HTR-8/SVneo (cell line): ENCODE measurements at places on chromosomes 13 and 19.

DNA sequence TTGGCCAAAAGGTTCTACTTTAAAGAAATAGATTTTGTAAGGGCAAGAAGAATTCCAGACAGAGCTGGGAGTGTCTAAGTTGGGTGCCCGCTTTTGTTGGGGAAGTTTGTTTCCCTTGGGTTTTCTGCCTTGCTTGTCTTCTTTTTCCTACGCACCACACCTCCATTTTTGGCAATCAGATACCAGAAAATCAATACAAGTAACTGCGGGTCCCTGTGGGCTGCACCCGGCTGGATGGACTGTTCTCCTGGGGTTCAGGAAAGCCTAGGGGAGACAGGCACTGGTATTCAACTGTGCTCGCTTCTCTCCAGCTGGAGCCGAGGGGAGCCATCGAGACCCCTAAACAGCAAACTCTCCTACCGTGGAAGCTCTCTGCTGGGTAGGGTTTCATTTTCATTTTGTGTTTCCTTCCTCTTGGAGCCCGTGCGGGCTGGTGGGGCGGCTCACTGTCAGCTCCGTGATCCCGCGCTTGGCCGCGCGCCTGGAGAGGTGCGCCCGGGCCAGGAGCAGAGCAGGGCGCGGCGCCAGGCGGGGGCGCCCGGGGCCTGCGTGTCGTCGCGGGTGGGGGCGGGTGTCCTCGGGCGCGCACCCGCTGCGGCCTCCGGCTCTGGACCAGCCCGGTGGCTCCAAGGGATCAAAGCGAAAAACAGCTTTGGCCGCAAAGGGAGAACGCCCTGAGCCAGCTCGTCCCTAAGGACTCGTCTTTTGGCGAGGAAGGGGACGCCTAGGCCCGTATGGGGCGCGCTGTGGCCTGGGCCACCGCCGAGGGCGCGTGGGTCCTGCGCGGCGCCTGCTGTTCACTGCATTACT, 347.2 kb downstream of the ZNF536 start:
- no peak for DNase-seq

DNA sequence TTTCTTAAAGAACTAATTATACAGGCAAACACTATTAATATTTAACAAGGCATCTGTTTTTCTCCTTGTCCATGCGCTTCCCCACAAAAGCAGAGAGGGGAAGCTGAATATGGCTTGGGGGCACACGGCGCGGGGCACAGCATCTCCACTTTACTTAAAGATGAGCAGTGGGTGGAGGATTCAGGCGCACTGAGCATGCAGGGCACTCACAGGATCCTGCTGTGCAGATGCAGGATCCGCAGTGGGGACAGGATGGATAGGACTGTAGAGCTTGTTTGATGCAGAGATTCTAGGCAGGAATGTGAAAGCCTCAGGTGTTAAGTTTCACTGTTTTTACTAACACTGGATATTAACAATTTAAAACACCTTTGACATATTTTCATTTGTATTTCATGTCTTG, 43.3 kb downstream of the ATP11A start:
- no peak for DNase-seq

DNA sequence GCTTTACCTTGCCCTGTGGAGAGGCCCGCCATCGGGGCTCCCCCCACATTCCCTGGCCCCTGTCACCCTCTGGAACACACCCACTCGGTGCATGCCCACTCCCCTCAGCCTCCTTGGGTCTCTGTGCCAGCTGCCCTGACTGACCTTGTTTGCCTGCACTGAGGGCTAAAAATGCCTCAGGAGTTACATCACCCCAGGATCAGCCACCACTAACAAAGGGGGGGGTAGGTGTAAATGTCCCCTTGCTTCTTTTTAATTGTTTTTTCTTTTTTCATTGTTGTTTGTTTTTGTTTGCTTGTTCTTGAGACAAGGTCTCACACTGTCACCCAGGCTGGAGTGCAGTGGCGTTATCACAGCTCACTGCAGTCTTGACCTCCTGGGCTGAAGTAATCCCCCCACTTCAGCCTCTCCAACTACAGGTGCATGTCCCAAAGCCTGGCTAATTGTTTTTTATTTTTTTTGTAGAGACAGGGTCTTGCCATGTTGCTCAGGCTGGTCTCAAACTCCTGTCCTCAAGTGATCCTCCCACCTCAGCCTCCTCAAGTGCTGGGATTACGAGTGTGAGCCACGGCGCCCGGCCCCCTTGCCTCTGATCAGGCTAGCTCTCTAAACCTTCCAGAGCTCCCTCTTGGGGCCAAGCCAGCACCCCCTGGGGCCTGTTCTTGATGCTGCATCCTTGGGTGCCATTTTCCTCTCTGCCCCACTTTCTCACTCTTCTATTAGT, 297.1 kb downstream of the UQCRFS1 start:
- DNase-seq, result no peak

DNA sequence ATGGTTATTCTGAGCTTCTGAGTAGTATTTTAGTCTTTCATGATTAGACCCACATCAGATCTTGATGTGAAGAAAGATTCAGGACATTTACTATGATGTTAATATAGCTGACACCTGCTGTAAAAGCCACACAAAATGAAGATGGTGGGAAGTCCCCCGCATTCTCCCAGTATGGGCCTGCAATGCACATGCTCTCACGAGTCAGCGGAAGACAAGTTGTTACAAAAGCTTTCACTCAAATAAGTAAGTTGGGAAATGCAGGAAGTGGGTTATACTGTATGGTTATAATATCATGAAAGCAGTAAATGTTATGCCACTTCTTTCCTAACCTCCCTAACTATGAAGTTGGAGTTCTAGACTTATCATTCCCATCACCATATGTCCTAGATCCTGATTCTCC, 171.9 kb downstream of the KLF5 start:
- DNase-seq, result no peak

DNA sequence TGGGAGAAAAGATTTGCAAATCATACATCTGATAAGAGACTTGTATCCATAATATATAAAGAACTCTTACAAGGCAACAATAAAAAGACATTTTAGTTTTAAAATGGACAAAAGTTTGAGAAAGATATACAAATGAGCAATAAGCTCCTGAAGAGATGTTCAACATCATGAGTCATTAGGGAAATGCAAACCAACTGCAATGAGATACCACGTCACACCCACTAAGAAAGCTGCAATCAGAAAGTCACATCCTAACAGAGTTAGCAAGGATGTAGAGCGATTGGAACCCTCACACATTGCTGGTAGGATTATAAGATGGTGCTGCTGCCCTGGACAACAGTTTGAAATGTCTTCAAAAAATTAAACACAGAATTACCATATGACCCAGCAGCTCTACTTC, 50.3 kb downstream of the GSX1 start:
- DNase-seq, result no peak

- no peak for DNase-seq
Observed at GRCh38 chr13:71448080-71448630, 418.8 kb downstream of the DACH1 start.

DNA sequence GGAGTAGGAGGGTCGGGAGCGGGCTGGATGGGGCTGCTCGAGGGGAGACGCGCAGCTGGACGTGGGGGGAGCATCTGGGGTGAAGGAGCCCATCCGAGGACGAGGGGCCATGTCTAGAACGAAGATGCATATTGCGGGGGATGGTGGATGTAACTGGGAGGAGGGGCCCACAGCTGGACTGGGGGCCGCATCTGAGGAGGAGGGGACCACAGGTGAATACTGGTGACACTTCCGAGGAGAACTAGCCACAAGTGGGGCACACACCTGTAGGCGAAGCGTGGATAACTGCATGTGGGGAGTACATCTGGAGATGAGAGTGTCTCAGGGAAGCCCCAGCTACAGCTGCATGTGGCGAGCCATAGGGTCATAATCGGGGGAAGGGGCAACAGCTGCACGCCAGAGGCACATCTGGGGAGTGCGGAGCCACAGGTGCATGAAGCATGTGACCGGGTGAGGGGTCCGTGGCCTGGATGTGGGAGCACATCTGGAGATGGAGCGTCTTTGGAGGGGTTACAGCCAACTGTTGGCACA, 402 bp downstream of the ZSWIM9 start:
- no peak for DNase-seq

- no peak for DNase-seq
Observed at GRCh38 chr13:111904166-111904565, 162.8 kb upstream of the SOX1 start.

DNA sequence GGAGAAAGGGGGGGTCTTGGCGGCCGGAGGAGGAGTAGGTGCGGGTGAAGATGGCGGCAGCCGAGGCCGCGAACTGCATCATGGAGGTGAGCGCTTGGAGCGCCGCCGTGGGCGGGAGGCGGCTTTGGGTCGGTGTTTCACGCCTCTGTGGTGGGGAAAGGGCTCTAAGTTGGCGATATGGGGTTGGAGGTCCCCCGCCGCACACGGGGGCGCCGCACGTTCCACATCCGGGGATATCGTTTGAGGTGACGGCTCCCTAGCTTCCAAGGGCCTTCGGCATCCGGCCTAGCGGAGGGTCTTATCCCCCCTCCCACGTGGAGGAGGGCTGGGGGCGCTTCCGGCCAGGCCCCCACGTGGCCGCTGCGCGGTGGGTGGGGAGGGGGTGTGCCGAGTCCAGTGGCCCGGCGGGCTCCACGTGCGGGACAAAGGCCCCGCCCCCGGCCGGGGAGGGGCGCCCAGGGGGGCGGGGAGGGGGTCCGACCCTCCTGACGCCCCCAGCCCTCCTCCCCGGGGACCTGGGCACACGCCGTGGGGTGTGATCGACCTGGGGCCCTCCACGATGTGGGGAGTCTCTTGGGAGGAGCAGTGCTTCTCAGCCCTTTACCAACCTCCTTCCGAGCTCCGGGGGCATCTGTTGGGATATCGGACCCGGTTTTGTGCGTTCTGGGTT, at the start of gene PRMT1:
TSS of gene PRMT1 (plus strand) at position 41 of the 670 bp plus-strand sequence. CDS start at position 51, 10 bp downstream.
- no peak for DNase-seq

- no peak for DNase-seq
Observed at GRCh38 chr13:86409466-86410241, 610.4 kb upstream of the SLITRK6 start.

- no peak for DNase-seq
Observed at GRCh38 chr13:50798923-50799322, 44.6 kb downstream of the DLEU7 start.
